ENCODE measurements at places on chromosomes 2 and 18. TPM values are rescaled to one million over a fixed set of nuclear protein-coding genes. Genes with fewer than 3 reads are reported as not detected.
A peak's percentile ranks its signal among the peaks of the same experiment; 100 is the strongest.

GRCh38 chr2:41892476-41892875 is 155.3 kb upstream of the PKDCC start:
- no peaks in the 10 kb centered on the region for H3K36me3 ChIP-seq
- no peak overlapping the region for H3K4me3 ChIP-seq
- peaks cover 22% of the 10 kb centered on the region for H3K4me1 ChIP-seq
- no peaks in the 10 kb centered on the region for H3K27me3 ChIP-seq

DNA sequence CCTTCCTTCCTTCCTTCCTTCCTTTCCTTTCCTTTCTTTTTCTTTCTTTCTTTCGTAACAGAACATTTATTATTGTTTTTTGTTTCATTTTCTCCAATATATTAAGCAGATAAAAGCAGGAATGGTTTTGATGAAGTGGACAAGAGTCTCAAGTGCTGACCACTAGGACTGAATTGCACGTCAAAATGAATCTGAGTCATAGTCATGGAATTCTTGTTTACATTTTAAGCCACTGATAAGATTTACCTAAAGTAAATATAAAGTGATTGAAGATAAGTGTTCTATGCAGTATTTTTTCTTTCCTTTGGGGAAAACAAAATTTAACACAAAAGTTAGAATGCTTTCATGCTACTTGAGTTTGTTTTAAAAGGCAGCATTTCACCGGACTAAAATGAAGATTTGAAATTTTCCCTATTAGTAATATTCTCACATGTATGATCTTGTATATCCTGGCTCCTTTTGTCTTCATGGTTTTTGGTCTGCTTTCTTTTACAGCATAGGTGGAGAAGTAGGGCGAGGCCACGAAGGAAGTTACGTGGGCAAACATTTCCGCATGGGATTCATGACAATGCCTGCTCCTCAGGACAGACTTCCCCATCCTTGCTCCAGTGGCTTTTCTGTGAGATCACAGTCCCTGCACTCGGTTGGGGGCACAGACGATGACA is 113.5 kb downstream of the NYAP2 start:
- H3K27ac ChIP-seq = no peak overlapping the region
- H3K4me1 ChIP-seq = no peaks in the 10 kb centered on the region
- no peak overlapping the region for H3K4me3 ChIP-seq
- DNase-seq = no peak
- H3K27me3 ChIP-seq = no peaks in the 10 kb centered on the region

- no peak overlapping the region for H3K4me3 ChIP-seq
- no peaks in the 10 kb centered on the region for H3K27me3 ChIP-seq
- no peaks in the 10 kb centered on the region for H3K4me1 ChIP-seq
- no peak overlapping the region for H3K27ac ChIP-seq
- H3K36me3 ChIP-seq = no peaks in the 10 kb centered on the region
- DNase-seq = no peak
These were observed 567.4 kb downstream of the TSN start for GRCh38 chr2:122322815-122323214.

GRCh38 chr2:78766459-78766858 is 259.0 kb upstream of the REG3G start:
- H3K4me3 ChIP-seq = no peak overlapping the region
- no peaks in the 10 kb centered on the region for H3K27me3 ChIP-seq
- DNase-seq = no peak

DNA sequence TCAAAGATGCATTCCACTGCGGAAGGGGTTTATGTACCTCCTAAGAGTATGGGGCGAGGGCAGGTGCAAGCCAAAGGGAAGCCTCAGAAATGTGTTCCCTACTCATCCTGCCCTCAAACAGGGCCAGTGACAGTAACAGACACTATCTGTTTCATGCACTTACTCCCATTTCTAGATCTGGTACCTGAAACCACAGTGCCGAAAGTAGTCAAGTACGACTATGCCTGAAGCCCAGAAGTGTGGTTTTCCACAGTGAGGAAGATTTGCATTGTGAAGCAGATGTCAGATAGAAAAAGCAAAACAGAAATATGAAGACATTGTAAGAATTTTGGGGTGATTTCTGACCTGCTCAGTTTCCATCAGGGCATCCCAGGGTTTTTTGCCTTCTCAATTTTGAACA is 748.7 kb downstream of the RNF144A start:
- no peak overlapping the region for H3K4me3 ChIP-seq
- no peaks in the 10 kb centered on the region for H3K27me3 ChIP-seq

GRCh38 chr18:11674119-11674518 is 14.9 kb upstream of the GNAL start:
- H3K4me3 ChIP-seq = no peak overlapping the region
- H3K27me3 ChIP-seq = no peaks in the 10 kb centered on the region
- no peak overlapping the region for H3K27ac ChIP-seq
- H3K4me1 ChIP-seq = no peaks in the 10 kb centered on the region
- DNase-seq = no peak
- no peaks in the 10 kb centered on the region for H3K36me3 ChIP-seq

DNA sequence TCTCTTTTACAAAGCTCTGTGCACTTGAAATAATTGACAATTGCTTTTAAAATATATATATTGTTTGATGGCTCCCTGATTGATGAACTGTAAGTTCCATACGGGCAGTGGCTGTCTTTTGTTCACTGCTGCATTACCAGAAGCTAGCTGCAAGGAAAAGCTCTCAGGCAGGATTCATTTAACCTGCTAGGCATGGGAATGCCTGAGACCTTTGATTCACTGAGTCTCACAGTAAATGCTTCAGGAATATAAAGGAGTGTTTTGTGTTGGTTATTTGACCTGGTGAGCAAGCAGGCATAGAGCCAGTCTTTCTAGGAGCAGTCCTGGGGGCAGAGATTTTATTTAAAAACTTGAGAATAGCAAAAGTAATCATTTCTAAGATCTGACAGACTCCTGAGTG is 193.2 kb upstream of the ITGA4 start:
- H3K4me3 ChIP-seq = no peak overlapping the region
- no peaks in the 10 kb centered on the region for H3K27me3 ChIP-seq
- no peaks in the 10 kb centered on the region for H3K36me3 ChIP-seq
- peaks cover 9% of the 10 kb centered on the region for H3K4me1 ChIP-seq
- no peak overlapping the region for H3K27ac ChIP-seq
- DNase-seq = no peak

- peaks cover 17% of the 10 kb centered on the region for H3K4me1 ChIP-seq
- no peaks in the 10 kb centered on the region for H3K27me3 ChIP-seq
- no peak overlapping the region for H3K4me3 ChIP-seq
- DNase-seq = no peak
- peak overlapping the region; percentile 38 for H3K27ac ChIP-seq
These were observed 135.9 kb downstream of the ATAD2B start for GRCh38 chr2:23791030-23791429.

DNA sequence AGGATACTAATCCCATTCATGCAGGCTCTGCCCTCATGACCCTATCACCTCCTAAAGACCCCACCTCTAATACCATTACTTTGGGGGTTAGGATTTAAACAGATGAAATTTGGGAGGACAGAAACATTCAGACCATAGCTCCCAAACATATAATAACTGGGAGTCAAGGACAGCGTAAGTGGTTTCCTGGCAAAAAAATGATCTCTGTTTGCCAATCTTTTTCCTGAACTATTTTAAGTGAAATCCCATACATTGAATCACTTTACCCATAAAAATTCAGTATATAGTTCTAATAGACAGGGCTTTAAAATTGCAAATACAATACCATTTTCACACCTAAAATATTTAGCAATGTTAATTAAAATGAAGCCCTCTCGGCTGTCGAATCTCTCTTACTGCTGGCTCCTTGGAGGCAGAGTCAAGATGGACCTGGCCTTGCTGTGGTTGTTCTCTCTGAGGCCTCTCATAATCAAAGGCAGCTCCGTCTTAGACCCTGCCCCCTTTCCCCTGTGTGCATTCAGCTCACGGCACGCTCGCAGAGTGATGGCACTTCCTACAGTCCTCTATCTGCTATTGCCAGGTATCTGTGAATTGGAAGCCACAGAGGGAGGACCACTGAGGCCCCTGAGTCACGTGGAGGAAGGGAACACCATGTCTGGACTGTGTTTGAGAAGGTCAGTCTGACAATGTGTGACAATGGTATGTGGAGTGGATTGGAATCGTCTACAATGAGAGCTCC is 132.3 kb downstream of the UXS1 start:
- no peak overlapping the region for H3K27ac ChIP-seq
- no peak overlapping the region for H3K4me3 ChIP-seq
- no peaks in the 10 kb centered on the region for H3K36me3 ChIP-seq

GRCh38 chr2:105369777-105370690 is 28.8 kb downstream of the FHL2 start:
- H3K27me3 ChIP-seq = no peaks in the 10 kb centered on the region
- peak; percentile 71 for DNase-seq
- peaks cover 14% of the 10 kb centered on the region for H3K4me1 ChIP-seq
- H3K36me3 ChIP-seq = no peaks in the 10 kb centered on the region
- H3K27ac ChIP-seq = no peak overlapping the region
- H3K4me3 ChIP-seq = no peak overlapping the region

GRCh38 chr2:19346983-19347618 is 11.3 kb downstream of the OSR1 start:
- peak overlapping the region; percentile 90 for H3K27ac ChIP-seq
- peaks cover 34% of the 10 kb centered on the region for H3K27me3 ChIP-seq
- H3K4me1 ChIP-seq = peaks cover 42% of the 10 kb centered on the region

DNA sequence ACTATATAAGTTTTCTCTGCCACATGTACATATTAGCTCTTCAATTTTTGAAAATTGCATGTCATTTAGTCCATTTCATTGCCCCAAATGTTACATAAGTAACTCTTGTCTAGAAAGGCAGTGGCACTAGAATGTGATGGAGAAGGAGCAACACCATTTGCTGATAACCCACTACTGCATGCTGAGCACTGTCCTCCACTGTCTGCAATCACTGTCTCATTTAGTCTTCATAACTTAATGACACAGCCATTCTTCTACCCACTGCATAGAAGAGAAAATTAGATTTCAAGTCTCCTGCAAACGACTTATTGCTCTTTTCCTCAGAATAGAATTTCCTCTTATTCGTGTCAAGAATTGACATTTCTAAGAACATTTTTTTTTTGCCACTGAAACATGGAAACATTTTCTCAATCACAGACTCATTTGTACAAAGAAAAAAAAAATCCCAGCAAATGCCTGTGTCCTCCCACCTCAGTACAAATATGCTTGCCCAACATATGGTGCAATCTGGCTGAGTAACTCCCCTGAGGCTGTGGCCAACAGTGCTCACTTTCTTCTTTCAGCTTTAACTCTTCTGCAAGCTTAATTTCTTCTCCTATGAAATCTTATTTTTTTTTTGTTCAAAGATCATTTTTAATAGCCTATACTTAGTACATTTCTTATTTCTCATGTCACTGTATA is 768.6 kb upstream of the HS6ST1 start:
- no peak overlapping the region for H3K4me3 ChIP-seq
- no peaks in the 10 kb centered on the region for H3K27me3 ChIP-seq
- no peak for DNase-seq
- no peak overlapping the region for H3K27ac ChIP-seq
- H3K4me1 ChIP-seq = no peaks in the 10 kb centered on the region

- no peak overlapping the region for H3K4me3 ChIP-seq
- no peaks in the 10 kb centered on the region for H3K4me1 ChIP-seq
- H3K27ac ChIP-seq = no peak overlapping the region
- no peaks in the 10 kb centered on the region for H3K36me3 ChIP-seq
- no peaks in the 10 kb centered on the region for H3K27me3 ChIP-seq
- no peak for DNase-seq
These were observed 418.6 kb downstream of the CMPK2 start for GRCh38 chr2:6446938-6447608.

GRCh38 chr2:150640039-150640438 is 152.6 kb upstream of the RND3 start:
- no peak overlapping the region for H3K27ac ChIP-seq
- no peaks in the 10 kb centered on the region for H3K4me1 ChIP-seq
- H3K4me3 ChIP-seq = no peak overlapping the region

GRCh38 chr2:199186301-199186751 is 271.4 kb downstream of the SATB2 start:
- no peak overlapping the region for H3K27ac ChIP-seq
- no peaks in the 10 kb centered on the region for H3K4me1 ChIP-seq
- no peak for DNase-seq
- H3K27me3 ChIP-seq = no peaks in the 10 kb centered on the region
- H3K36me3 ChIP-seq = no peaks in the 10 kb centered on the region

DNA sequence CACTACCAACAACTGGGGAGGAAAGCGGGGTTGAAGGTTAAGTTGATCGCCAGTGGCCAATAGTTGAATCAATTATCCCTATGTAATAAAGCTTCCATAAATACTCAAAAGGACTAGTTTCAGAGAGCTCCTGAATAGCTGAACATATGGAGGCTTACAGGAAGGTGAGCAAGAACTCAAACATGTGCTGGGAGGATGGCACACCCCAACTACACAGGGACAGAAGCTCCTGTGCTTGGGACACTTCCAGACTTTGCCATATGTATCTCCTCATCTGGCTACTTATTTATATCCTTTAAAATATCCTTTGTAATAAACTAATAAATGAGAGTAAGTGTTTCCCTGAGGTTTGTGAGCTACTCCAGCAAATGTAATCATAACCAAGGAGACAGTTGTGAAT is 115.7 kb downstream of the HNMT start:
- H3K4me3 ChIP-seq = no peak overlapping the region
- H3K27me3 ChIP-seq = no peaks in the 10 kb centered on the region
- H3K27ac ChIP-seq = no peak overlapping the region
- DNase-seq = no peak
- no peaks in the 10 kb centered on the region for H3K4me1 ChIP-seq
- H3K36me3 ChIP-seq = no peaks in the 10 kb centered on the region

DNA sequence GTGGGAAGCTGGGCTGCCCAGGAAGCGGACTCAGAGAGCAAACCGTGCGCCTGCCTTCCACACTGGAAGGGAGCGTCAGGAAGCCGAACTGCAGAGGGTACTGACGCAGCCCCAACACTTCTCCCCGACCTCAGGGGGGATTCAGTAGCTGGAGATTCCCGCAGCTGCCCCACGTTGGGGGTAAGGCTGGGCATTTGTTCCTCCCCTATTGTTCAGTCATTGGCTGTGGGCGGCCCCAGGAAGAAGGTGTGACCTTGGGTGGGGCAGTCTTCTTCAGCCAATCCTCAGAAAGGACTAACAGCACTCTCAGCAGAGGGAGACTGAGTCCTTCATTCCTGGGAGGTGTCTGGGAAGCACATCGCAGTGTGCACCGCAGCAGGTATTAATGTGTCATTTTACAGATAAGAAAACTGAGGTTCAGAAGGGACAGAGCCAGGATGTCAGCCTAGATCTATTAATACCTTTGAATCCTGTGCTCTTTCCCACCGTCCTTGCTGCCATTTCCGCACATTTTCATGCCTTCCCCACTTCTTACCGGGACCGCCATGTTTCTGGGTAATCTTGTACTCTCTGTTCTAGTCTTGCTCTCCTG is 12.1 kb upstream of the C18orf32 start:
- no peaks in the 10 kb centered on the region for H3K4me1 ChIP-seq
- no peak overlapping the region for H3K4me3 ChIP-seq
- DNase-seq = no peak
- H3K36me3 ChIP-seq = no peaks in the 10 kb centered on the region

KIF5C gene
- 18.2 TPM for total RNA-seq

PEX13 gene
- total RNA-seq = 18.1 TPM

FZD7 gene
- total RNA-seq = 0.55 TPM

DNER gene
- total RNA-seq = not detected

CHAC2 gene
- 27.4 TPM for total RNA-seq

UBXN2A gene
- 13.3 TPM for total RNA-seq

C2orf66 gene
- total RNA-seq = not detected

GNAL gene
- 0.38 TPM for total RNA-seq

Measured in CD8-positive, alpha-beta memory T cell (primary cell).